Naive thymus-derived CD4-positive, alpha-beta T cell (primary cell): ENCODE measurements at places on chromosomes 7 and 10. TPM values are rescaled to one million over a fixed set of nuclear protein-coding genes. Genes with fewer than 3 reads are reported as not detected.

DNA sequence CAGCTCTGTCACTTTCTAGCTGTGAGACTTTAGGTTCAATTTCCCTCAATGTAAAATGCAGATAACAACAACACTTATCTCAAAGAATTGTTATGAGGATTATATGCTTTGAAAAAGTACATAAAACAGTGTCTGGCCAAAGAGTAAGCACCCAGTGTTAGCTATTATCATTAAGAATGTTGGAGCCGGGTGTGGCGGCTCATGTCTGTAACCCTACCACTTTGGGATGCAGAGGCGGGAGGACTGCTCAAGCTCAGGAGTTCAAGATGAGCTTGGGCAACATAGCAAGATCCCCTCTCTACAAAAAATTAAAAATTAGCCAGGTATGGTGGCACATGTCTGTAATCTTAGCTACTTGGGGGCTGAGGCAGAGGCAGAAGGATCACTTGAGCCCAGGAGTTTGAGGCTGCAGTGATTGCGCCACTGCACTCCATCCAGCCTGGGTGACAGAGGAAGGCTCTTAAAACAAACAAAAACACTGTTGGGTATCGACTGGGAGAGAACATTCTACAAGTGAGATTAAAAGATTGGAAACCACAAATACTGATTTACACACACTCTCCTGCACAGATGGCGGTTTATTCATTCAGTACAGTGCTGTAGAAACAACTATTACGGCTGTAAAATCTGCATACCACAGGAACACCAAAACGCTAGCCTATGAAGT lies 107.3 kb downstream of the PROSER2 start:
- DNase-seq: no peak

DNA sequence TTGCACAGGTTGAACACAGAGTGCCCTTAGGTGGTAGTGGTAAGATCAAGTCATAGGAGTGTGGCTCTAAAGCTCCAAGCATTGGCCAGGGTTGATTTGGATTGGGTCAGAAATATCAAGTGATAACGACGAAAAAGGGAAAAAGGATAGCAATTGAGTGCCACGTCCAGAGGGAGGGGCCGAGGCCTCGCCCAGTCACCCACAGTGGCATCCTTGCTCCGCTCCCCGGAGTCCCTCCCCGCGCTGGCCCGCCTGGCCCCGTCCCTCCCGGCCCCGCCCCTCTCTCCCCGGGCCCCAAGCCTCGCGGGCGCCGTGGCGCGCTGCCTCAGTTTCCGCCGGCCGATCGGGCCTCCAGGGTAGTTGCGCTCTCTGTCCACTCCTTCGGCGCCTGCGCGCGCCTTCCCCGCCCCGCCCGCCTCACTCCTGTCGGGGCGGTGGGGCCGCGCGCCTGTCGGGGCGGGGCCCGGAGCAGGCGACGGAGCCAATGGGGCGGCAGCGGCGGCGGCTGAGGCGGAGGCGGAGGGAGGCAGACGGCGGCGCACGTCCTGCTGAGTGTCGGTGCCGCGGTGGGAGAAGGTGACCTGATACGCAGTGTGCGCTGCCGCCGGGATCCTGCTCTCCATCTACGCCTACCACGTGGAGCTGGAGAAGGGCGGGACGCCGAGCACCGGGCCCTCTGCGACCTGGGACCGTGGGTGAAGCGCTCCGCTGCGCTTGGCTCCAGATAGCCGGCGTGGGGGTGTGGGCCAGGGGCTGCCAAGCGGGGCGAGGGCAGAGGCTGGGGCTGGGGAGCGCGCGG lies 209.1 kb upstream of the ZNF722 start:
- DNase-seq: no peak

- DNase-seq: no peak
These were observed 1.2 kb downstream of the PARP12 start for GRCh38 chr7:140061607-140061930.

- no peak for DNase-seq
These were observed 508.9 kb downstream of the SORCS1 start for GRCh38 chr10:106655636-106656035.

DNA sequence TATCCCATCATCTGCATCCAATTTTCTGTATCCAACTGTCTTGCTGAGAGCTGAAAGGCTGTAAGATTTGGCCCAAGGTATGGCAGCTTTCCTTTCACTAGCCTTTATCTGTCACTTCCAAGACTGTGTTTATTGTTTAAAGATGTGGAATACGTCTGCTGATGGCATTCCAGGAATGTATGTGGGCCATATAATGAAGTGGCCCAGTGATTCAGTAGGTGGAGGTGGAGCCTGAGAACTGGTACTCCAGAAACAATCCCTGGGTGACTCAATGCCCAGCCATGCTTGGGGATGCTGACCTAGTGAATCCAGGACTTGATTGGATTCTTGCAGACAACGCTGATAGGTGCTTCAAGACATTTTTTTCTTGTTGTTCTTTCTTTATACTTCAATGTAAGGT lies 13.5 kb downstream of the NEUROD6 start:
- DNase-seq: no peak

- DNase-seq: no peak
These were observed 2.8 kb upstream of the CUL1 start for GRCh38 chr7:148695953-148696352.

BLNK gene
- 0.57 TPM for total RNA-seq

HOXA3 gene
- total RNA-seq: not detected in 2 replicates

PRTFDC1 gene
- 0.51 TPM for total RNA-seq

PNLIPRP2 gene
- not detected for total RNA-seq

RELN gene
- total RNA-seq: not detected
